Foreskin fibroblast (primary cell): ENCODE measurements at places on chromosomes 1 and 21.

DNA sequence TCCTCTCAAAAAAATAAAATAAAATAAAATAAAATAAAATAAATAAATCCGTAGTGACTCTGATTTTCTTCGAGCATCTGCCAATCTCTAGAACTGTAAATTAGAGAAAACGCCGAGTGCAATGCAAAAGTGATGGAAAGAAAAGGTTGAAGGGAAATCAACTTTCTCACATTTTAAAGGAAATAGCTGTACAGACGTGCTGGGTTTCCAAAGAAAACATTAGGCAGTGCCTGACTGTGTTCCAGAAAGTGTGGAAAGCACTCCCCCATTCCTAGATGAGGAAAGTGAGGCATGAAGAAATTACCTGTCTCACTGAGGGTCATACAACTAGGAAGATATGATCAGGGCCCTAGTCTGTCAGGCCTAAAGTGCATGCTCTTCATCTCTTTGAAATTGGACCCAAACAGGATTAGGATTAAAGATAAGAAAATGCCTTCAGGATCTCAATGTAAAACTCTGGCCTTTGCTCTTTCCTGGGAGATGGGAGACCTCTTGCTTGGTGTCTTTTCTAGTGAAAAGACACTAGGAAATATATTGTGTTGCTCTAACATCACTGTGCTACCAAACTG lies 1.8 kb upstream of the PTPN14 start:
- no peak for DNase-seq

- no peak for DNase-seq
Measured at GRCh38 chr1:17108360-17108759, 10.9 kb downstream of the PADI2 start.

DNA sequence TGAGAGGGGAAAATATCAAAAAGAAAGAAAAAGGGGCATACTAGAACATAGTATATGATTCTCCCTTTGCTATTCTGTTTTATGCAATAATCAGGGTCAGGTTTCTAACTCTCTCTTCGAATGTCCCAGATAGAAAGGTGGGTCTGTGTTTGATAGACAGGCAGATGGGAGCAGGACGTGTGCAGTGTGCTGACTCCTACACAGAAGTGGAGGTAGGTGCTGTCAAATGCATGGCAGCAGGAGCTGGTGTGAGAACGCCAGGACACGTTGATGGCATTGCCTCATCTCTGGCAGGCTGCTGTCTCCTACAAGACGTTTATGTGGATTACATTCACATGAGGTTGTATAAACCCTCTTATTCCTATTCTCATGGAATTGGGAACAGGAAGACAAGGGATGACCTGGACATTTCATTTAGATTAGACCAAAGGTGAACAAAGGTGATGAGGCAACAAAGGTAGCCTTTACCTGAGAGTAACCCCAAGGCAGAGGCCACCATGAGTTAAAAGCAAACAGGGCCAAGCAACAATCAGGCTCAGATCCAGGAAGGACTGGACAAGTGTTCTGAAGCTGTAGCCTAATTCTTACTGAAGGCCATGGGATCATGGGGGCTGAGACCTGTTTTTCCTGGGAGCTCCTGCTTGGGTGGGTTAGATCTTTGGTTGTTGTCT lies 37.8 kb downstream of the KCNK1 start:
- no peak for DNase-seq

GRCh38 chr1:86000601-86001000 lies 156.0 kb downstream of the COL24A1 start:
- no peak for DNase-seq

DNA sequence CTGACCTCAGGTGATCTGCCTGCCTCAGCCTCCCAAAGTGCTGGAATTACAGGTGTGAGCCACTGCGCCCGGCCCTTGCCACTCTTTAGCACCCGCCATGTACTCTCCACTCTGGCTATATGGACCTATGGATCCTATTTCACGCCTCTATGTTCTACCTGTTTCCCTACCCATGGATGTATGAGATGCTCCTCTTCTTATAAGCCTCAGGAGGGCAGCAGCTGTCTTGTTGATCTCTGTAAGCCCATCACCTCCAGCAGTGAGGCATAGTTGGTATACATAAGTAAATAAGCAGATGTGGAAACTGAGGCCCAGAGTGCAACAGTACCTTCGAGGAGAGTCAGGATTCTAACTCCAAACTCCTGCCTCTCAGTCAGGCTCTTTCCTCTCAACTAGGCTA lies 24.7 kb upstream of the ARTN start:
- no peak for DNase-seq

- peak; percentile 98 for DNase-seq
Measured at GRCh38 chr1:1890506-1891348, at the start of gene GNB1. TSS of gene GNB1 (minus strand) at chr1:1891087. CDS start at chr1:1825453, 65,634 bp downstream.

GRCh38 chr1:41444246-41444645 lies 40.2 kb downstream of the EDN2 start:
- DNase-seq: no peak

GRCh38 chr1:69744381-69744780 lies 176.7 kb downstream of the LRRC7 start:
- DNase-seq: no peak

- no peak for DNase-seq
Measured at GRCh38 chr1:89206373-89206772, 7.6 kb upstream of the GBP4 start.

- peak; percentile 77 for DNase-seq
Measured at GRCh38 chr1:28893403-28894102, 20.8 kb upstream of the EPB41 start.

GRCh38 chr1:37556712-37557196 lies at the start of gene DNALI1:
TSS of gene DNALI1 (plus strand) at chr1:37556940. CDS start at chr1:37556995, 55 bp downstream.
- peak; percentile 88 for DNase-seq

DNA sequence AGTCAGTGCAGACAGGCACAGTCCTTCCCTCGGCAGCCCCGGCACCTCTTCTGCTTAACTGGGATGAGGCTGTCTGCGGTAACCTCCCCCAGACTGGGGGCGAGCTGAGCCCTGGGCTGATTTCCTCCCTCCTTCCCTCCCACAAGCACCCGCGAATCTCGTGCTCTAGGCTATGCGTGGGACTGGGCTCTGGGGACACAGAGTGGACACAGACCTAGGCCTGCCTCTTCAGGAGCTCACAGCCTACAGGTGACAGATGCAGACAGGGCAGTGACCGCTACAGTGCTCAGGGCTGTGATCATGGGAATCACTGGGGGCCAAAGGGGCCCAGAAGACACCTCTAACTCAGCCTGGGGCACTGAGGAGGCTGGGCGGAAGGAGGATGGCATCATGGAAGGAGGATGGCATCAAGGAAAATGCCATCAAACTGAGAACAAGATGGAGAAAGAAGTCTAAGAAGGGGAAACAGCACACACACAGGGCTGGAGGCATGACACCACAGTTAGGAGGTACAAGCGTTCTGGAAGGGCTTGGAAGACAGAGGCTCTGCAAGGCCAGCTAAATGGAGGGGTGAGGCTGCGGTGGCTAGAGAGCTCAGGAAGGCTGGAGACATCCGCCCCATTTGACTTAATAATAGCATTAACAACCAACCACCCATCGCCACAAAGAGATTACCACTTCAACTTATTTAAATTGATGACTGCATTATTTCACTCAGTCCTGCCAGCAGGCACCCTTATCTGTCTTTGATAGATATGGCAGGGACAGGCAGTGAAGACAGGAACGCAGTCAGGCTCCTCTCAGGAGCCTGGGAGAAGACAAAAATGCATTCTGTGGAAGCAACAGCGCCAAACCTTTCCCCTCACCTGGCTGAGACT lies 4.2 kb downstream of the TTC39A start:
- no peak for DNase-seq

DNA sequence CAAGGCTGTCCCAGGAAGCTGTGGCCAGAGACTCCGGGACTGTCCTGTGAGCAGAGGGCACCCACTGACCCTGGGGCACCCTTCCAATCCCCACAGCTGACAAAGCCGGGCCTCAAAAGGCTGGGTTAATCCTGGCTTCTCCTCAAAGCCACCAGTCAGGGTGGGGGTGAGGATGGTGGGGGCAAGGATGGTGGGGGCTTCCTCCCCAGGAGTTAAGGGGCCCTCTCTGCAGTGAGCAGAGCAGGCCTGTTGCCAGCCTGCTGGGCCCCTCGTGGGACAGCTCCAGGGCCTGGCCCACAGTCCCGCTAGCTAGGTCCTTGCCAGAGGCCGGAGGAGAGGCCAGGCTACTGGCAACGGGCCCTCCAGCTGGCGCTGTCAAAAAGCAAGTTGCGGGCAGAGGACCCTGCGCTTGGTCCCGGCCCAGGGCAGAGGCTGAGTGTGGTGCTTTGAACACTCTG lies 37.9 kb upstream of the CCDC27 start:
- DNase-seq: no peak

GRCh38 chr1:153548722-153549688 lies at the start of gene S100A3:
TSS of gene S100A3 (minus strand) at chr1:153549258. CDS start at chr1:153548485, 773 bp downstream.
- peak; percentile 96 for DNase-seq

DNA sequence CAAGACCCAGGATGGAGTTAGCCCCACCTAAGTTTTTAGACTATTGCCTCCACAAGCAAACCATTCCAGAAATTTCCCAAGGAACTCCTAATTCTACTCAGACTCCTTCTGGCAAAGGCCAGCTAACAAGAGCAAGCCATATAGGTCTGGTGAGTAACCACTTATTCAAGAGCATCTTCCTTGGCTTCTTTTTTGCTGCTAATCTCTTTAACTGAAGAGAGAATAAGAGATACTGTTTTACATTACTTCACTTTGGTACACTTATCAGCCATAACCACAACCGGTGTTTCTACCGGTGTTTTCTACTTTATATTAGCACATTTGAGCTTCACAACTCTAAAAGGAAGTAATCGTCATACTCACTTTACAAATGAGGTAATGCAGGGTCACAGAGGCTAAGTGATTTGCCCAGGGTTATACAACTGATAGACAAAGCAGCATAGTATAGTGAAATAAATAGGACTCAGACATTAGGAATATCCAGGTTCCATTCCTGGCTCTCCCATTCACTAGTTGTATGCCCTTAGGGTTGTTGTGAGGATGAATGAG lies 1.7 kb upstream of the EPS15 start:
- no peak for DNase-seq

DNA sequence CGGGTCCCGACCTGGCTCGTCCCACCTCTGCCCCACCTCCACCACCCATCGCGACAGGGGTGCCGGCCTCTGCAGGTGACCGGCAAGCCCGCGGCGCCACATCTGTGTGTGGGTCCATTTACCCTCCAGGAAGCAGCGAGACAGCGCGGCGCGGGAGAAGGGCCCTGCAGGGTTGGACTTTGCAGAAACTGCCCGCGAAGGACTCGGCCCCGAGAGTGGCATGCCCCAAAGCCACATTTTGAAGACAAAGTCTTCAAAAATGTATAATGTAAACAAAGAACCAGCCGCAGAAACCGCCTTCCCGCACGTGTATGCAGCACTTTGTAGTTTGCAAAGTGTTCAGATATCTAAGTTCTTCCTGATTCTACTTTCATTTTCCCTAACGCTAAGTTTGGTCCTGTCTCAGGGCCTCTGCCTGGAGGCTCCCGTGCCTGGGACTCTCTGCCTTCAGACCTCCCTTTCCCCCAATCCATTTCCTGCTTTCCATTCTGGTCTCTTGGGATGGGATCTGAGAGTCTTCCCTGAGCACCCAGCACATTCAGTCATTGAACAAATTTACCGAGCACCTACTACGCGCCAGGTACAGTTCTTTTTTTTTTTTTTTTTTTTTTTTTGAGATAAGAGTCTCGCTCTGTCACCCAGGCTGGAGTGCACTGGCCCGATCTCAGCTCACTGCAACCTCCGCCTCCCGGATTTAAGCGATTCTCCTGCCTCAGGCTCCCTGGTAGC lies 524 bp upstream of the TMCO4 start:
- peak; percentile 74 for DNase-seq

DNA sequence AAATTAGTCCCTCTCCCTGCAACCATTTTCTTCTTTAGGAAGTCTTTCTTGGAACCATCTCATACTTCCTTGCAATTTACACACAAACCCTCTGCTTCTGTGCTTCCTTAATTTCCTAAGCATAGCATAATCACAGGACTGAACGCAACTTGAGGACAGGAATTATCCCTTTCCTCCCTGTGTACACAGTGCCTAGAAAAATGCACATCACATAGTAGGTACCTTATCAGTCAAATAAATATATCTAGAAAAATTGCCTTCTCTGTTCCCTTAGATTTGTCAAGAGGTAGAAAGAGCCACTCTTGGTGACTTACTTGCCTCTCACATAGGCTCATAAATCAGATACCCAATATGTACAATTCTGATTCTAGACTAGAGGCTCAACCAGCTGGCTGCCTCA lies 4.9 kb downstream of the ASPM start:
- DNase-seq: no peak

GRCh38 chr1:169630006-169630405 lies at the start of gene SELP:
TSS of gene SELP (minus strand) at chr1:169630124. CDS start at chr1:169630074, 50 bp downstream.
- DNase-seq: no peak

DNA sequence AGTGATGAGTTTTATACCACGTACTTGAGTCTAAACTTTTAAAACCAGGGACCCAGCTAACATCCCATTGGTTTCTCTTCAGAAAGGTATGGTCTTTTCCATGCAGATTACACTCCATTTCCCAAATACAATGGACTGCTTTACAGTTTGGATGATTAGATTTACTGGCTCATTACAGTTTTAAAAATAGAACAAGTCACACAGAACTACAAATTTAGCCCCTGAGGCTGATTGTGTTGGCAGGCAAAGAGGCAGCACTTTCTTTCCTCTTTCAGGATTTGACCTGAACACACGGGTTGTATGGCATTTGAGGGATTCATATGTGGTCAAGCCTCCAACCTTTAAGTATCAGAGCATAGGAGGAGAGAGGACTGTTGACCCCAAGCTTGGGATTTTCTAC lies 21.8 kb upstream of the VTCN1 start:
- DNase-seq: no peak

DNA sequence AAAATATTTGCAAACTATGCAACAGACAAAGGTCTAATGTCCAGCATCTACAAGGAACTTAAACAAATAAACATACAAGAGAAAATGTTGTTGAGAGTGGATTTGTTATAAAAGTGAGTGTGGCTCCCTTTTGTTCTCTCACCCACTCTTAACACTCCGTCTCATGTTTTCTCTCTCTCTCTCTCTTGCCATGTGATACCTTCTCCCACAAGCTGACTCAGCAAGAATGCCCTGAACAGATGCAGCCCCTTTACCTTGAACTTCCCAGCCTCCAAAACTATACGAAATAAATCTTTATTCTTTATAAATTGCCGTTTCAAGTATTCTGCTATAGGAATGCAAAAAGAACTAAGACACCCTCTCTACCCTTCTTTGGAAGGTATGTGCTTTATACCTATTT lies 234.1 kb downstream of the ADGRL2 start:
- DNase-seq: no peak

- DNase-seq: no peak
Measured at GRCh38 chr1:226489718-226490425, 58.7 kb upstream of the STUM start.

GRCh38 chr1:230563591-230563990 lies 78.7 kb upstream of the COG2 start:
- no peak for DNase-seq

- DNase-seq: no peak
Measured at GRCh38 chr1:212260557-212261355, 24.5 kb upstream of the PPP2R5A start.
